GM12878 (cell line): ENCODE measurements at places on chromosomes 16 and 17. TPM values are rescaled to one million over a fixed set of nuclear protein-coding genes. Genes with fewer than 3 reads are reported as not detected.

DNA sequence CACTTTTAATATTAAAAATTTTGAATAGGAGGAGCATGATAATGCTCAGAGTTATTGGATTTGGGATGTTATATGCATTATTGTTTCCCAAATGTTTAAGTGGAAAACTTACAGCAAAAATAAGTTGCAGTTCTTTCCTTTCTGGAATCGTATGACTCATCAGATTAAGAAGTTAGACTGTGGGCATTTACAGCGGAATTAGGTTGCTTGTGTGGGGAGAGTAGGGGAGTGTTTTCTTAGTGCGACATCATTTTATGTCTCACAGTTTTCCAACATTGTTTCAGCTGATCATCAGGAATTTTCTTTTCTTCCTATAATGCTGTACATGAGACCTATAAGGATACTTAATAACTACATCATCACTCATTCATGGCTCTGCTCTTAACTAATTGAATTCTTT, 1631.8 kb downstream of the CDH8 start:
- no peak for DNase-seq

PRR14 gene
- 58.5 and 66.8 TPM in 2 replicates for total RNA-seq

DNA sequence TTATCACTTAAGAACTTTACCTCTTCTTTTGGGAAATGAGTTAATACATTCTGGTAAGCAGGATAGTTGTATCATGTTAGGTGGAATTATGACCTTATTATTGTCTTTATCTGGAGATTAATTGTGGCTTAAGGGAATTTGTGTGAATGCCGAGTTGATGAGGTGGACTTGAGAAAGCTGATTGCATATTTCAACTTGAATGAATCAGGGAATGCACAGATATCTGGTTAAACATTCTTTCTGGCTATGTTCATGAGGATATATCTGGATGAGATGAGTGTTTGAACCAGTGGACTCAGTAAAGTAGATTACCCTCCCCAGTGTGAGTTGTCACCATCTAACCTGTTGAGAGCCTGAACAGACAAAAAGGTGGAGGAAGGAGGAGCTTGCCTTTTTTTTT, 326.1 kb upstream of the GOT2 start:
- DNase-seq, result no peak

DNA sequence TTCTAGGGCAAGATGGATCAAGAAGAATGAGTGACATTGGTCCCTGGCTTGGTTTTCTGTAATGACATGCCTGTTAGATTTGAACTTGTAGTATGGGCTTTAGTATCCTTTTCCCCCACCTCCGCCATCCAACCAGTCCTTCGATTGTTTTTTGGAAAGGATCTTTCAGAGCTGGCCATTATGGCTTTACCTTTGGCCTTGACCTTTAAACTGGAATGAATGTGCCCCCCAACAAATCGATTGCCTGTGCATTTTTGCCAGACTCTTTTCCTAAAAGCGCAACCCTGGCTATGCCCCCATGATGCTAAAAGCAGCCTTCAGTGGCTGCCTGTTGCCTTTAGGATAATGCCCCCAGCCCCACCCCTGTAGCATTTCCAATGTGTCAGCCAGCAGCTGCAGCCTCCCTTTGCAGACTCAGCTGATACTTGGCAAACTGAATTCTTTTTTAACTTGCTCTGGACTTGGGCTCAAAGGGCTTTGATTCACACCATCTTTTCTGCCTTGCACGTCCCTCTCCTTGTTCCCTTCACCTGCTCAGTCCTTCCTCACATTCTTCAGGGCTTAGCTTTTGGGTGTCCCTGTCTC, 4.0 kb downstream of the GPRC5C start:
- no peak for DNase-seq

GRCh38 chr17:78937561-78937960, 12.4 kb upstream of the TIMP2 start:
- DNase-seq, result no peak

DNA sequence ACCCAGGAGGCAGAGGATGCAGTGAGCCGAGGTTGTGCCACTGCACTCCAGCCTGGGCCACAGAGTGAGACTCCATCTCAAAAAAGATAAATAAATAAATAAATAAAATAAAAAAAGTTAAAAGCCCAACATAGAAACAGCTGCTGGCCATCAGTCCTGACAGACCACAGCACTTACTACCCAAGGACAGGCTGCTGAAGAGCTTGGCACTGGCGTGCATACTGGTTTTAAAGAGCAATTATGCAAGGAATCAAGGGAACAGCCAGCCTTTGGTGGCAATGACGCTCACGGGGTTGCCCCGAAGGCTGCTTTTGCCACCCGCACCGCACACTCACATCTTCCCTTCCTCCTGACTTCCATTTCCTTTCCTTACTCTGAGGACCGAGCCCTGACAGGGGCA, 4.2 kb downstream of the PLD6 start:
- DNase-seq, result no peak

KRTAP4-11 gene
- not detected in 2 replicates for total RNA-seq

HS3ST3A1 gene
- total RNA-seq, result 0.21 TPM in 1 of 2 replicates, not detected in the other

DNA sequence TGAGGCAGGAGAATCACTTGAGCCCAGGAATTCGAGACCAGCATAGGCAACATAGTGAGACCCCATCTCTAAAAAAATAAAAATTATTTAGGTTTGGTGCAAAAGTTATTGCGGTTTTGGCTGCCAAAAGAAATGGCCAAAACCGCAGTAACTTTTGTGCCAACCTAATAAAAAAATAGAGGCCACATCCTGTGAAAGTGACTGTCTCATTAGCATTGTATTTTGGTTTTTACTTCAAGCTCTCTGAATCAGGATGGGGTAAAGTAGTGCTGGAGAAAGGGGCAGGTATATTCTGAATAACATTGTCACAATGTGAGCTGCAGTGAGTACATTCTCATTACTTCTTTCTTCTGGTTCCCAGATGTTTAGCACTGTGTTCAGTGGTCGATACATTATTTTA, 36.0 kb downstream of the ATP6V0A1 start:
- DNase-seq, result no peak
